Naive thymus-derived CD4-positive, alpha-beta T cell (primary cell): ENCODE measurements at places on chromosomes 7 and 10. TPM values are rescaled to one million over a fixed set of nuclear protein-coding genes. Genes with fewer than 3 reads are reported as not detected.

DNA sequence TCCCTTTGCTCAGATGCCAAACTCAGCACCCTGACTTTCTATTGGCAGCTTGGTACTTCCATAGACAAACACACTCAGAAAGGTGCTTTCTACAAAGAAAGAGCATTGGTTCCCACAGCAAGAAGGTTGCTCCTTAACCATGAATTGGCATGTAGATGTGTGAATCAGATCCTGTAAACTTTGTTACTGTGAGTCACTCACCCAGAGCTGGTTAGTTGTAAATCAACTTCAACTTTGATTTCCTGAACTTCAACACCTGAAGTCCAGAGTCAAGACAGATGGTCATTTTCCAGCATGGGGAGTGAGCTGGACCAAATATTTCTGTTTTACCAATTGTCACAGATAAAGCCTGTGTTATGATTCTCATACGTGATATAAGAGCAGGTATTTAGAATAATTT, 797.2 kb downstream of the TNS3 start:
- H3K36me3 ChIP-seq, result no peaks in the 10 kb centered on the region
- DNase-seq, result no peak
- no peaks in the 10 kb centered on the region for H3K27me3 ChIP-seq
- no peaks in the 10 kb centered on the region for H3K4me1 ChIP-seq
- H3K27ac ChIP-seq, result no peak overlapping the region

DNA sequence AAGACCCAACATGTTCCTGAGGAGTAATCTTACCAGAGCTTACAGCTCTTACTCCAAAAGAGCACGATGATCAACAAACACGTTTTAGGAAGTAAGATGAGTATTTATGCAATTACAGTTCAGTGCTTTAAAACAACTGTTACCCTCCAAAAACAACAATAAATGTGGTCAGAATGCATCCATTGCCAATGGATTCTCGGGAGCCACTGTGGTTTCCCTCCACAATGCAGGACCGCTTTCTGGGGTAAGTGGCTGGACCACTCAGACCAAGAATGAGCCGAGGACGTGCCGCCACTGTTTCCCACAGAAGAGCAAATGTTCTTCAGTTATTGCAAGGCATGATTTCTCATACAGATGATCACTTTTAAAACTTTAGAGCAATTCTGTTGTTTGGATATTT, 232.3 kb upstream of the MKLN1 start:
- peaks cover 20% of the 10 kb centered on the region for H3K36me3 ChIP-seq
- no peak for DNase-seq

Gene TIAL1
- total RNA-seq, result 166 TPM

Gene MMP21
- total RNA-seq, result 0.84 TPM

DNA sequence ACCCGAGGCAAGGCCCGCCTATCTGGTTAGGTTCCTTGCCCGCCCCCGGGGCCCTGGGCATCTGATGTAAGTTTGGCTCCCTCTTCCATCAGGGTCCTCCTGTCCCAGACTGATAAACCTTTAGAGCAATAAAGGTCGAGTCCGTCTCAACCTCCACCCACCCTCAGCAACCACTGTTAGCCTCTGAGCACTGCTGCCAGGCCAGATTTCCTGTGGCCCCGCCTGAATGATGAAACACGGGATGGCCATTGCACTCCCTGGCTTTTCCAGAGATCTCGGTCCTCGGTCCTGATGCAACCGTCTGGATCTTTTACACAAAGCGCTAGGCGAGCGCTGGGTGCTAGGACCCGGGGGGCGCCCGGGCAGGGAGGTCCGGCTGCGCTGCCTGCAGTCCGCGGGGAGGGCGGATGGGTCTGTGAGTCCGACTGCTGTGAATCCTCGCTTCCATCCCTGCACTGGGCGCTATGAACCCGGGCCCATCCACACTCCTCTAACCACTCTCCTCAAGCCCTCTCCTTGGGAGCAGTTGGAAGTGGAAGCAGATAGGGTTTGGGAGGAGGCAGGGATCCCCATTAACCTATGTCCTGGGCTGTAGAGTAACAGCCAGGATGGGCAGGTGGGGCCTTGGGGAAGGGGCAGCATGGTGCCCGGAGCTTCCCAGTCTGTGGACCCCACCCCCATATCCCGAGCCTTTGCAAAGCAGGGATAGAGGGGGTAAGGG, 875 bp upstream of the DDIT4 start:
- no peaks in the 10 kb centered on the region for H3K27me3 ChIP-seq
- no peak for DNase-seq
- peaks cover 20% of the 10 kb centered on the region for H3K4me1 ChIP-seq

DNA sequence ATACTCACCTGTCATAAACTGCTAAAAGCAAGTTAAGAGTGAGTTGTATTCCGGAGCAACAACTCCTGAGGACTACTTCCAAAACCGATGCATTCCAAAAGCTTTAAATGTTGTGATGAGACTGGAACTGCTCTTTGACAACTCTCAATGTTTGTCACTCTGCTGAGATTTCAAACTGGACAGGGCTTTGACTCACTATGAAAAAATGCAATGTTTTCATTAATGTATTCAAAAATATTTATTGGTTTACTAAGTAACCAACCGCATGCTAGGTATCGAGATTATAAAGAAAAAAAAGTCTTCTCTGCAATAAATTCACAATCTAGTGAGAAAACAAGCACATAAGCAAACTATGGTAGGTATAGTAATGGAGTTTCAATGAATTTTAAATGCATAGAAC, 107.9 kb upstream of the GNAI1 start:
- H3K4me3 ChIP-seq, result no peak overlapping the region
- H3K27me3 ChIP-seq, result no peaks in the 10 kb centered on the region
- no peaks in the 10 kb centered on the region for H3K36me3 ChIP-seq
- no peak overlapping the region for H3K27ac ChIP-seq

Gene GNGT1
- not detected in 2 replicates for total RNA-seq

DNA sequence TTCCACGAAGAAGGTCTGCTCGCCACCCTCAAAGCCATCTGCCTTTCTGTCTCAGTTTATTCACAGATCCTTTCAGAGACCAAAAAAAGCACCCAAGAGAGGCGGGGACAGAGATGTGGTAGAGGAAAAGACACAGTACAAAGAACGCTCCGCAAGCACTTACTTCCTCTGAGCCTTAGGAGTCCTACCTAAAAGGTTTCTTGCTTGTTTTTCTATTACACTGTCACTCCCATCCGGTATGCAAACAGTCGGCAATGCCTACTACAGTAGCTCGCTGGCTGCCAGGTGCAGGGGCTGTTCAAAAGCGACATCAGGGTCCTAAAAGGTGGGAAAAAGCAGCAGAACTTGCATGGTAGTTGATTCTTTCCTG, 816 bp downstream of the TECPR1 start:
- peaks cover 23% of the 10 kb centered on the region for H3K36me3 ChIP-seq
- H3K27ac ChIP-seq, result peak overlapping the region; percentile 83
- DNase-seq, result peak; percentile 85
- H3K27me3 ChIP-seq, result no peaks in the 10 kb centered on the region
- H3K4me1 ChIP-seq, result peaks cover 38% of the 10 kb centered on the region

DNA sequence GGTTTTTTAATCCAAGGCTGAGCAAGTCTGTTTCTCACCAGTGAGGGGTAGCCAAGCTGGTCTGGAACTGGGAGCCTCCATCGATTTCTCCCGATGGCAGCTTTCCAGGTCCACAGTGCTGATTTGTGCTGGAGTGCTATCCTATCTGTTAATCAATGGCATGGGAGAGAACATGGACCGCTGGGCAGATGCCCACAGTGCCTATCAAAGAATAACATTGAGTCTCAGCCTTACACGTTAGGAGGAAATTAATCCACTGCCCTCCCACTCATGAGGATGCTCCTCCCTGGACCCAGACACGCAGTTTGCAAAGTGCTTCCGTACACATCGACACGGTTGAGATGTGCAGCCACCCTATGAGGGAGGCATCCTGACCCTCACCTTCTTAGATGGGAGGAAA, 36.0 kb upstream of the CUX1 start:
- H3K36me3 ChIP-seq, result no peaks in the 10 kb centered on the region
- no peak overlapping the region for H3K27ac ChIP-seq
- no peaks in the 10 kb centered on the region for H3K27me3 ChIP-seq
- no peaks in the 10 kb centered on the region for H3K4me1 ChIP-seq

Gene CPED1
- 0.10 and 0.20 TPM in 2 replicates for total RNA-seq

DNA sequence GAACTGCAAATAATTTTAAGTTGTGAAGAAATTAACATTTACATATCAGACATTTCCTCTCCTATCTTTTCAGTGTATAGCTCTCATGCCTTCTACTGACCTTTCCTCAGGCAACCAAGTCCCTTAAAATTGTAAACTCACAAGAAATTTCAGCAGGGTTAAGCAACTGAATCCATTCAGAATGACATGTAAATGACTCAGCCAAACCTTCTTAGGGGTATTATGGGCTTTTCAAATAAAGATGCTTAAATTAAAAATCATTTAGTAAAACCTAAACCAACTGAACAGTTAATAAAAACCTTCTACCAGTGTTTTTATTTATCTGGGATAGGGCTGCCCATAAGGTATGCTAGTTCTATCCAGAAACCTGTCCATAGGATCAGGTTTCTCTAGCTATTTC, 20.7 kb downstream of the WAPL start:
- H3K36me3 ChIP-seq, result peaks cover 39% of the 10 kb centered on the region
- H3K27me3 ChIP-seq, result no peaks in the 10 kb centered on the region
- H3K4me3 ChIP-seq, result no peak overlapping the region
- DNase-seq, result no peak
- peaks cover 8% of the 10 kb centered on the region for H3K4me1 ChIP-seq
- H3K27ac ChIP-seq, result no peak overlapping the region

DNA sequence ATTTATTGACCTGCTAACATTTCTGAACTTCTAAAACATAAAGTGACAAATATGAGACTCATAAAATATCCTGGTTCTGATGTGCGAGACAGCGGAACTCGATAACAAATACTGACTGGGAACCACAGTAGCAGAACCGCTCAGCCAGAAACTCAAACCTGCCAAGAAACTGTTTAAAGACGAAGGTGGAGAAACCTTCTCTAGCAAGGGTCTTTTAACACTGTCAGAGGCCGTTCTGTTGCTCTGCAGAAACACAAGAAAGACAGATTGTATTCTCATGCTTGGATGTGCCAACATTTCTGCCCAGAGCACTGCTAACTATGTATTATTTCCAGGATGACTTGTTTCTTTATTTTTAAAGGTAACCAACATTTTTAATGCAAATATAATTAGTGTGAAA, 514.8 kb upstream of the ADARB2 start:
- H3K36me3 ChIP-seq, result no peaks in the 10 kb centered on the region
- H3K4me3 ChIP-seq, result no peak overlapping the region
- H3K27ac ChIP-seq, result no peak overlapping the region
- H3K27me3 ChIP-seq, result no peaks in the 10 kb centered on the region
- H3K4me1 ChIP-seq, result no peaks in the 10 kb centered on the region

Gene LRRN3
- total RNA-seq, result 288 TPM

- no peak overlapping the region for H3K4me3 ChIP-seq
- H3K36me3 ChIP-seq, result no peaks in the 10 kb centered on the region
- no peak overlapping the region for H3K27ac ChIP-seq
- peaks cover 13% of the 10 kb centered on the region for H3K4me1 ChIP-seq
Measured at GRCh38 chr10:113987805-113988204, 55.9 kb upstream of the ADRB1 start.

Gene C10orf67
- total RNA-seq, result not detected

GRCh38 chr10:125081931-125082330, 78.4 kb downstream of the CTBP2 start:
- no peaks in the 10 kb centered on the region for H3K4me1 ChIP-seq
- no peaks in the 10 kb centered on the region for H3K27me3 ChIP-seq
- DNase-seq, result no peak
- no peak overlapping the region for H3K27ac ChIP-seq
- no peaks in the 10 kb centered on the region for H3K36me3 ChIP-seq
- no peak overlapping the region for H3K4me3 ChIP-seq

Gene NHLRC2
- 24.9 and 25.9 TPM in 2 replicates for total RNA-seq

GRCh38 chr7:84548366-84549365, 354.1 kb upstream of the SEMA3A start:
- DNase-seq, result no peak
- no peak overlapping the region for H3K27ac ChIP-seq
- no peaks in the 10 kb centered on the region for H3K36me3 ChIP-seq
- no peaks in the 10 kb centered on the region for H3K4me1 ChIP-seq
- H3K27me3 ChIP-seq, result no peaks in the 10 kb centered on the region
- no peak overlapping the region for H3K4me3 ChIP-seq

Gene SEM1
- 42.5 TPM for total RNA-seq

GRCh38 chr10:79434223-79434687, 11.2 kb downstream of the ZCCHC24 start:
- H3K27me3 ChIP-seq, result no peaks in the 10 kb centered on the region
- no peaks in the 10 kb centered on the region for H3K36me3 ChIP-seq
- no peak overlapping the region for H3K27ac ChIP-seq
- no peaks in the 10 kb centered on the region for H3K4me1 ChIP-seq

DNA sequence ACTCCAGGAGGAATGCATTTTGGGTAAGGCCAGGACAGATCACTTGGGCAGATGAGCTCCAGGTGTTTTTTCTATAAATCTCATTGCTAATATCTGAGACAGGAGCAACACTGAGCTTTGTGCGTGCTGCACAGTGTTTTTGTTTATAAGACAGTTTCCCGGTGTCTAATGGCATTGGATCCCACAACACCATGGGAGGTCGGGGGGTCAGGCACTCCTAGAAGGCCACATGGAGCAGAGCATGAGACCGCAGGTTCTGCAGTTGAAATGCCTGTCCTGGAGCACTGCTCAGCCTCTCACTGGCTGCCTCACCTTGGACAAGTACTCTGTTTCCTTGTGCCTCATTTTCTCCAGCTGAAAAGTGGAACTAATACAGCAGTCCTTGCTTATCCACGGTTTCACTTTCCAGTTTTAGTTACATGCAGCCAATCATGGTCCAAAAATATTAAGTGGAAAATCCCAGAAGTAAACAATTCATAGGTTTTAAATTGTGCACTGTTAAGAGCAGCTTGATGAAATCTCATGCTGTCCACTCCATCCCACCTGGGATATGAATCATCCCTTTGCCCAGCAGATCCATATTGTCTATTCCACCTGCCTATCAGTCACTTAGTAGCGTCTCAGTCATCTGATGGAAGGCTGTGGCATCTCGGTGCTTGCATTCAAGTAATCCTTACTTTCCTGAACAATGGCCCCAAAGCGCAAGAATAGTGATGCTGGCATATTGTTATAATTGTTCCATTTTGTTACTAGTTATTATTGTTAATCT, 35.2 kb downstream of the ATXN7L1 start:
- no peak overlapping the region for H3K4me3 ChIP-seq
- H3K4me1 ChIP-seq, result no peaks in the 10 kb centered on the region
- H3K36me3 ChIP-seq, result no peaks in the 10 kb centered on the region
- no peaks in the 10 kb centered on the region for H3K27me3 ChIP-seq

Gene CDHR1
- total RNA-seq, result 0.15 and 0.33 TPM in 2 replicates

DNA sequence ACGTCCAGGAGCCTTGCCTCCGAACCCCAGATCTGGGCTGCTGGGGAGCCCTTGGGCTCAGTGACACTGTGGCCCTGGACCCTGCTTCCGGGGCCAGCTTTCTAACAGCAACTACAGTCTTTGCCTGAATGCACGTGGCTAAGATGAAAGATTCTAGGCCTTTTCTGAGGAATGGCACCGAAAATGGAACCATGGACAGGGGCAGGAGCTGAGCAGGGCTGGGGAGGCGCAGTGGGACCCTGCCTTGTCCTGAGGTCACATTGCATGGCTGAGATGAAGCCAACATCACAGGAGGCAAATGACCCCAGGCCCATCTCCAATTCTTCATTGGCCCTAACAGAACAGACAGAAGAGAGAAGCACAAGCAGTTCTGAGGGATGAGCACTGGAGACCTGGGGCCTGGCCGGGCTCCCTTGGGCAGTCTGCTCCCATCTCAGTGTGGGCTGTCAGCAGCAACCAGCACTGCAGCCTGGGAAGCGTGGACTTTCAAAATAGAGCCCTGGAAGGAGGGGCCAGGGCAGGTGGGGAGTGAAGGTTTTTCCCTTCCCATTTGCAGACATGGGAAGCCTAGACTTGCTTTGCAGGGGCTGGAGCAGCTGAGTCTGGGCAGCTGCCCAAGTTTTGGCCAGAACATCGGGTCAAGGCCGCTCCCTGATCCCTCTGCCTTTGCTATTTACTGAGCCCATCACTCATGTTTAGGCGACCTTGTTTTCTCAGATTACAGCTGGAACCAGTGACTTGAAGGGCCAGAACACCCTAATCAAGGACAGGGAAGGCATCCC, 114.4 kb upstream of the TCERG1L start:
- no peaks in the 10 kb centered on the region for H3K36me3 ChIP-seq
- H3K27ac ChIP-seq, result no peak overlapping the region
- H3K4me3 ChIP-seq, result no peak overlapping the region
- no peaks in the 10 kb centered on the region for H3K27me3 ChIP-seq
- no peaks in the 10 kb centered on the region for H3K4me1 ChIP-seq
